ENCODE measurements at places on chromosomes 7 and 10.

- DNase-seq = no peak
Observed at GRCh38 chr10:117143103-117143823, 5.2 kb upstream of the VAX1 start.

DNA sequence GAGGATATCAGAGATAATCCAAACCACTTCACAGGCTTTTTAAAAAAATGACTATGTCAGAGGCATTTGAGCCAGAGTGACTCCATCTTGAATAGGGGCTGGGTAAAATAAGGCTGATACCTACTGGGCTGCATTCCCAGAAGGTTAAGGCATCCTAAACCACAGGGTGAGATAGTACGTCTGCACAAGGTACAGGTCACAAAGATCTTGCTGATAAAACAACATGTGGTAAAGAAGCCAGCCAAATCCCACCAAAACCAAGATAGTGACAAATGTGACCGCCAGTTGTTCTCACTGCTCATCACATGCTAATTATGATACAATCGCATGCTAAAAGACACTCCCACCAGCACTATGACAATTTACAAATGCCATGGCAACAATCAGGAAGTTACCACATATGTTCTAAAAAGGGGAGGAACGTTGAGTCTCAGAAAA lies 177.5 kb downstream of the RAPGEF5 start:
- no peak for DNase-seq

DNA sequence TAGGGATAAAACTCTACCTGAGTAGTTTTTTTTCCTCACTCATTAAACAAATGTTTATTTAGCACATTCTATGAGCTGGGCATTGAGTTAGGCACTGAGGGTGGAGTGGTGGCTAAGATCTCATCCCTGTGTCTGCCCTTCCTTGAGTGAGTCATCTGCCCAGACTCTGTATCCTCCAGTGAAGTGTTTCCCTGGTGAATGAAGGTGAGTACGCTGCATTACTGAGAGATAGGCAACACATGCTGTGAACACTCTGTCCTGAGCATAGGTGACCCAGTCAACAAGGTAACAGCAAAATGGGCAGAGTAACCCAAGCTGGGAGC lies 5.8 kb downstream of the PITX3 start:
- DNase-seq = no peak

GRCh38 chr10:72588266-72588665 lies 37.6 kb downstream of the MICU1 start:
- no peak for DNase-seq

DNA sequence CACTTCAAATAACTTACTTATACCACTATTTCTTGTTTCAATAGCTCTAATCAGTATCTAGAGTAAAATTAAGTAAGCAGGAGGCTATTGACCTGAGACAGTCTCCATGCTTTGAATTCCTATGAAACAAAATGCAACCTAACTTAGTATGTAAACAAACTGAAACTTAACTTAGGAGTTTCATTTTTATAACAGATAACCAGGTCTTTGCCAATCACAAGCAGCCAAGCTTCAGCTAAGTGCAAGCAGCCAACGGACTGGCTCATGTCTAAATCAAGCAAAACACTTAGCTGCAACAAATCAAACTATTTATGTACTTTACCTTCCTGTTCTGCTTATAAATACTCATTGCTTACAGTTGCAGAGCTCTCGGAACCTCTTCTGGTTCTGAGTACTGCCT lies 4.4 kb upstream of the GSTK1 start:
- no peak for DNase-seq

DNA sequence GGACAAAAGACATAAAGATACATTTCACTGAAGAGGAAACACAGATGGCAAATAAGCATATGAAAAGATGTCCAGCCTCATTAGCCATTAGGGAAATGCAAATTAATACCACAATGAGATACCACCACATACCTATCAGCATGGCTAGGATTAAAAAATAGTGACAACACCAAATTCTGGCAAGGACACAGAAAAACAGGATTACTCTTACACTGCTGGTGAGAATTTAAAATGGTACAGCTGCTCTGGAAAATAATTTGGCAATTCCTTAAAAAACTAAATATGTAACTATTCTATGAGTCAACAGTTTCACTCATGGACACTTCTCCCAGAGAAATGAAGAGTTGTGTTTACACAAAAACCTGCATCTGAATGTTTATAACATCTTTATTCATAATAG lies 121.1 kb downstream of the C10orf90 start:
- DNase-seq = no peak

DNA sequence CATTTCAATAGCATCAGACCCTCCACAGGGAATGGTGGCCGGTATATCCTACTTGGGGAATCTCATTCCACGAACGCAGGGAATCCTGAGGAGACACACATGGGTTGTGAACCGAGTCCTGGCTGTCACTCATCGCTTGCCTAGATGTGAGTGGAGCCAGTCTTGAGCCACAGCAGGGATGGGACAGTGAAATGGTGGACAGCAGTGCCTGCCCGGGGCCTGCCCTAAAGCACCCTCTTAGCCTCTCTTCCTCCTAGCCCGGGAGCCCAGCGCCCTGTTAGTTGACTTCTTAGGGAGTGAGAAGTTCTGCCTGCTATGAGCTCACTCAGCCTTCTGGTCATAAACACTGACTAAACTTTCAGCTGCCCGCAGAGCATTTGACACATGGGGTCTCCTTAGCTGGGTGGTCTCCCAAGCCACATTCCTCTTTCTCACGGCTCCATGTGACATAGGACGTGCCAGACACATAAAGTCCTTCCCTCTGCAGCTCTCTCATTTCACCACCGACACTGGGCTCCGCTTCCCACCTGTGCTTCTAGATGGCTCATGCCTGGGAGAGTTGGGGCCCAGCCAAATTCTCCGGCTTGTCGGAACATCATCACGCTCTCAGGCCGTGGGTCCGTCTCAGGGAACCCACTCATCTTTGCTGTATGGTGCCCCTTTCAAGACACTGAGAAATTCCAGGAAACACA lies 60.9 kb downstream of the TCERG1L start:
- DNase-seq = no peak

DNA sequence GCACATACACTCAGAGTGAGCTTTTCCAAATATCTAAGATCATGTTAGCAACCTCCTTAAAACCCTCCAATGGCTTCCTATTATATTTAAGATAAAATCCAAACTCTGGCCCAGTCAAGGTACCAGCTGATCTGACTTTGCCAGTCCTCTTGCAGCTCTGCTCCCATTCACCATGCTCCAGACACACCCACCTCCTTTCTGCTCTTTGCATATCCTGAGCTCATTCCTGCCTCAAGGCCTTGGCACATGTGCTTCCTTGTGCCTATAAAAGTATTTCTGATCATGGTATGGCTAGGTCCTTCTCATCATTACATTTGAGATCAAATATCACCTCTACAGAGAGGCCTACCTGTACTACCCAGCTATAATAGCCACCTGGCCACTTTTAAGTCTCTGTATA lies 27.5 kb downstream of the XPNPEP1 start:
- no peak for DNase-seq

DNA sequence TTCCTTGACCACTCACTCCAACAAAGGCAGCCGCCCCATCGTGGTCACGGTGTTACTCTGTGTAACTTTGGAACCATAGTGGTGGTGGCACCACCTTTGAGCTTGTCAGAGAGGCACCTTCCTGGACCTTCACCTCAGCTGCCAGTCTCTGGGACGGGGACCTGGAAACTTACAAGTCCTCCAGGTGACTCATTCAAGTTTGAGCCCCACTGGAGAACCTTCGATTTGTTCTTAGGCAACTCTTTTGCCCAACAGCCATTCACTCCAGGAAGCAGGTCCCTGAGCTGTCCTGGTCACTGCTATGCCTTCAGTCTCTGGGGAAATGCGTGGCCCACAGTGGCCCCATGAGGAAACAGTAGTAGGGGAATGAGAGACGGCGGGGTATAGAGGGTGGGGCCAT lies 17.2 kb downstream of the STX1A start:
- no peak for DNase-seq

GRCh38 chr10:32922170-32922569 lies 35.9 kb downstream of the ITGB1 start:
- DNase-seq = no peak

DNA sequence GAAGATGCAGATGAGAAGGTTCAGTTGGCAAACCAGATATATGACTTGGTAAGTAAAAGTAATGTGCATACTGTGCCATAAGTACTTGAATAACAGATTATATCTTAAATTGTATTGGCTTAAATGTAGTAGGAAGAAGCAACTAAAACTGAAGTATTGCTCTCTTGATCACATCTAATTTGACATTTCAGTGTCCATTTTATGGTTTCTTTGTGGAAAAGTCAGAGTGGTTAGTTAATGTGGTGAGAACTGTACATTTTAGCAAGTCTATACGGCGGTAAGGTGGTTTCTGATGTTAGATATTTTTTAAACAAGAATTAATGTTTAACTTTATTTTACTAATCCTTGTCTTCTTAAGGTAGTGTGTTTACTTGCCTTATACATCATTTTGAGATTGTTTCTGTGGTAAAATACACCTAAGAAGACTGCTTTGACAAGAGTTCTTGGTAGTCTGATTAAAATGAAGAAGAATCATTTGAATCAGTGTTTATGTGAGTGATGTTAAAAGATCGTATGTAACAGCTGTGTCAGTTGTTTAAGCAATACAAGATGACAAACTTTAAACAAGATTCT lies 5.1 kb downstream of the ING3 start:
- DNase-seq = no peak

DNA sequence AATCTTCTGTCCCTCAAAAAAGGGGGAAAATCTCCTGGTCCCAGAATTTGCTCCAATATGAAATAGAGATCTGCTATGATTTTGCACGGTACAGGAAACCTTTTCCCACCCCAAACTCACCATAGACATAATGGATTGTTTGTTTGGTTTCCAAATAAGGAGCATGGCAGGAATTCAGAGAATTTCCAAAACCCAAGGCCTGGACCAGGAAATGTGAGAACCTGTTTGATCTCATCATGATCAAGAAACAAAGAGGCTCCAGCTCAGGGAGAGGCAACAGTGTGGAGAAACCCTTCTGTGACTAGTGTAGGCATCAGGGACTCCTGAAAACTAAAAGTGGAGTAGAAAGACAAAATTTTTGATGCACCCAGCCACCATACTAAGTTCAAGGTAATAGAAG lies 1548.1 kb upstream of the LRRTM3 start:
- no peak for DNase-seq

DNA sequence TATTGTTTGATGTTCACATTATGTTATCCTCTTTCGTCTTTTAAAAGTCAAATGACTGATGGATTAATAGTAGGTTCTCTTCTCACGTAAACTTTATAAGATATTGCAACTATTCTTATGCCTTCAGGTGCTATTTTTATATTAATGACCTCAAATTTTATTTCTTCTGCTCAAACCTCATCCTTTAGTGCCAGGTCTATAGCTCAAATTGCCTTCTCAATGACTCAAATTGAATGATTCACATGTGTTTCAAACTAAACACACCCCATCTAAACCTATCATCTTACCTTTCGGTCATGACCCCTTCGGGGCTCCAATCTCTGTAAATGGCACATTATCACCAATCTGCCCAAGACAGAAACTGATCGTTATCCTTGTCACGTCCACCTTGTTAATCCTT lies 22.0 kb upstream of the LIPF start:
- DNase-seq = no peak

- DNase-seq = no peak
Observed at GRCh38 chr7:70598976-70599375, 533.0 kb upstream of the GALNT17 start.

- no peak for DNase-seq
Observed at GRCh38 chr10:58886406-58886805, 290.0 kb upstream of the PHYHIPL start.

- DNase-seq = no peak
Observed at GRCh38 chr10:20742737-20743541, 154.2 kb downstream of the NEBL start.

All from left renal pelvis (tissue), 4 donors.